ENCODE measurements at places on chromosomes 5 and 9.
A peak's percentile ranks its signal among the peaks of the same experiment; 100 is the strongest.

DNA sequence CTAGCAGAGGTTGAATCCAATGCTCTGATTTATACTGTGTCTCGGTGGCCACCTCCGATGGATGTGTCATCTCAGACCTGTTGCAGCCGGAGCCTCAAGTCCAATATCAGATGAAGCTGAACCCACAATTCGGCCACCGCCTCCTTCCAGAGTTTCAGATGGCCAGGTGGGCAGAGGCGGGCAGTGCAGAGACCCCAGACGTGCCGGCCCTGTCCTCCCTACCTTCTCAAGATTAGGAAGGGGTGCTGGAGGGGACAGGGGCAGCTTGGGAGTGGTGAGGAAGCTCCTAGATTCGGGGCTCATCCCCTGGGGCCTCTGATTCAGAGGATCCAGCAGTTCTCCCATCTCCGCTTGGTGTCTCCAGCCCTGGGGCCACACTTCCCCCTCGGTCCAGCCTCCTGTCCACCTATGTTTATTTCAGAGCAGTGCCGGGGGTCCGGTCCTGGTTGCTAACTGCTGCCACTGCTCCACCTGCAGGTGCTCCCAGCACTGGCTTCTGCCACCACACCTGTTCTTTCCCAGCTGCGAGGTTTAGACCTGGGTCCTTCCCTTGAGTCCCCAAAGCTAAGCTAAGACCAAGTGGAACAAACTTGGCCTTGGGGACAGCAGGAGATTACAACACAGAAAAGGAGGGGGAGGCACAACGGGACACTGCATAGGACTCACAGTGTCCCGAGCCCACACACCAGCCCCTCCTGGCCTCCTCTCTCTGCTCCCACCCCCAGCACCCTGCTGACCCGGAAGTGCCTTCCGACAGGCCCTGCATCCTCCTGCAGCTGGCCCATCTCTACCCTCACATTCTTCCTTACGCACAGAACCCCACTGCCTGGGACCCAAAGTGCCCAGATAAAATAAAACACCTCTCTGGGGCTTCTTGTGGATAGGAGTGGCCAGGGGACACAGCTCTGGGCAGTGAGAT, 81.6 kb downstream of the NTNG2 start:
- DNase-seq, result no peak

- DNase-seq, result no peak
Measured at GRCh38 chr9:128006332-128006996, 25.7 kb upstream of the EEIG1 start.

- peak; percentile 59 for DNase-seq
Measured at GRCh38 chr5:140239939-140240700, 62.8 kb downstream of the PFDN1 start.

- no peak for DNase-seq
Measured at GRCh38 chr5:75538211-75538610, 26.5 kb downstream of the POLK start.

DNA sequence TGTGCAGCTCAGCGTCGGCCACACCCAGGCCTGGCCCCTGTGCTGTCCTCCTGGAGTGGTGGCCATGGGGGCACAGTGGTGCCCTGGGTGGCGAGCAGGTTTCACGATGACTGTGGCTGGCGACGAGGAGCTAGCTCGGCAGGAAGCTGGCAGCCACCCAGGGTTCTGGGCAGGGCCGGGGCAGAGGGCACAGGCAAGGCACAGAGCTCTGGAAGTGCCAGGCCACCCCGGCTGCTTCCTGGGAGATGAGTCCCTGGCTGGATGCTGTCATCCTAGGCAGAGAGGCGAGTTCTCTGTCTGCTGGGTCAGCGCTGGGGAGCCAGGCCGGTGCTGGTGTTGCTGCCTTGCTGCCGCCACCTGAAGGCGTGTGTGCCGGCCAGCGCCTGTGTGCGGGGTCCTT, 51.7 kb downstream of the RXRA start:
- no peak for DNase-seq

DNA sequence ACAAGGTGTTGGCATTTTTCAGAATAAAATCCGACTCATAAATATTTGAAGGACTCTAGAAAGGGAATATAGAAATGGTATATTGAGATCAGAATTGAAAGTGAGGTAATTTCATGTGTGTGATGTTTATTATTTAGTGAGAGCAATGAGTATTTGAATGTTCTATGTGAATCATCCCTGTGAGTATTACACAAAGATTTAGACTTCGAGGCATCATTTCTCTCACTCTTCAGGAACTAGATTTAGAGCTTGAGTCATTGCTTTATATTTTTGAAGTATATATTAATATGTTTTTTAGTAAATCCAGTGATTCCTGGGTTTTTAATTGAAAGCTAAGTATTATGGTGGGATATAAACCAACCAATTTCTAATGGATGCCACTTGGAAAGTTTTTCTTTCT, 91.2 kb downstream of the RAB3C start:
- no peak for DNase-seq

- no peak for DNase-seq
Measured at GRCh38 chr9:84773022-84773421, 103.5 kb downstream of the NTRK2 start.

GRCh38 chr9:76646249-76646648, 118.0 kb upstream of the PCA3 start:
- DNase-seq, result no peak

DNA sequence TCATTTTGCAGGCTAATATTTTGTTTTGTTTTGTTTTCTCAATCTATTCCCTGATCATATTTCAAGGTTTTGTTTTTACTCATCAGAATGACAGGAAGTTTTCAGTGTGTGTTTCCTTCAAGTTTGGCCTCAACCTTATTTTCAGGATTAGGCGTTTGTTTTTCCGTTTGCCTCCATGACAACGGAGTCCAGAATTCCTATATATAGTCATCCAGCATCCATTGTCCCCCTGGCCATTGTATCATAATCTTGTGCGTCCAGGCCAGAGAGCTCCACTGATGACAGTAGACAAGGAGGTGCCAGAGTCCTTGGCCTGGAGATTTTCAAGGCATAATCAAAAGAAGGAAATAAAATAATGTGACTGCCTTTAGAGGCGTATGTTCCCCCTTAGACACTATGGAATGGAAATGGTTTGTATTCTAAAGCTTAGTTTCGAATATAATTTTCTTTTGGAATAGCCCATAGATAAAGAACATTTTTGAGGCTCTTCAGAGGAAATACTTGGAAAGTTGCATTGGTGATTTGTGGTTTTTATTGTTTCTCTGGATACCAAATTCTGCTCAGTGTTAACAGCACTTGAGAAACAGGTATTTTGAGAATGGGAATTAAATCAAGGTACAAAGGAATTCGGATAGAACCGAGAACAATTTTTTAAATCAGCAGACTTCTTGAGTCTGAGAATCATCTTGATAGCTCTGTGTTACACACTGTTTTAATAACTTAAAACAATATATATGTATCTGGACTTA, 99.8 kb downstream of the ZNF462 start:
- DNase-seq, result no peak

- no peak for DNase-seq
Measured at GRCh38 chr9:23630488-23630887, 195.6 kb downstream of the ELAVL2 start.
